Forelimb muscle (tissue), 1 donor: ENCODE measurements at places on chromosomes 12 and 14. TPM values are rescaled to one million over a fixed set of nuclear protein-coding genes. Genes with fewer than 3 reads are reported as not detected.

The ASCL1 gene
- polyA plus RNA-seq = not detected

The POTEM gene
- polyA plus RNA-seq = not detected

The AGAP2 gene
- polyA plus RNA-seq = 8.2 TPM

The NGB gene
- not detected for polyA plus RNA-seq

The KRT78 gene
- polyA plus RNA-seq = not detected

The SYNDIG1L gene
- polyA plus RNA-seq = 0.05 TPM

The RIPK3 gene
- 1.1 TPM for polyA plus RNA-seq

The CRACR2A gene
- 1.3 TPM for polyA plus RNA-seq

The IL22 gene
- not detected for polyA plus RNA-seq

The RPL41 gene
- 5,976 TPM for polyA plus RNA-seq

The FOXN4 gene
- polyA plus RNA-seq = 0.15 TPM

The KRT80 gene
- polyA plus RNA-seq = 7.0 TPM

The SLC25A47 gene
- 0.10 TPM for polyA plus RNA-seq
